Sigmoid colon (tissue), 7 donors: ENCODE measurements at places on chromosomes 2 and 18. TPM values are rescaled to one million over a fixed set of nuclear protein-coding genes. Genes with fewer than 3 reads are reported as not detected.
A peak's percentile ranks its signal among the peaks of the same experiment; 100 is the strongest.

DNA sequence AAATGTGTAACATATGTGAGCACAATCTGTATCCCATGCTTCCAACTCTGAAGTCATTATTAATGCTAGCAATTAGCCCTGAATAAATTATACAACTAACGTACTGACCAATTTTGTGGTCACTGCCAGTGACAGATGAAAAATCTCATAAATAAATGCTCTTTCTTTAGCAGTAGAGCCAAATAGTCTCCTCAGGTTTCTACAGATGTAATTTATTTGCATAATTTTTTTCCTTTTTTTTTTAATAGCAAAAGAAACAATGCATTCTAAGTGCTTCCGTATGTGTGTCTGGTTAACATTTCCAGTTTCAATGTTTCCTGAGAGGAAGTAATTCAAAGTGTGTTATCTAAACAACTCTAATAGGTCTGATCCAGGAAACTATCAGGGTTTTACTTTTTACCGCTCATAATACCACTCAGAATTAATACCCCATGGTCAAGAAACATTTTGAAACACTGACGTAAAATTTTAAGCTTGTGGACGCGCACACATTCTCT is 108.4 kb downstream of the MEP1B start:
- no peaks in the 10 kb centered on the region for H3K36me3 ChIP-seq
- no peak overlapping the region for H3K4me3 ChIP-seq
- peaks cover 27% of the 10 kb centered on the region for H3K4me1 ChIP-seq
- DNase-seq, result no peak

DNA sequence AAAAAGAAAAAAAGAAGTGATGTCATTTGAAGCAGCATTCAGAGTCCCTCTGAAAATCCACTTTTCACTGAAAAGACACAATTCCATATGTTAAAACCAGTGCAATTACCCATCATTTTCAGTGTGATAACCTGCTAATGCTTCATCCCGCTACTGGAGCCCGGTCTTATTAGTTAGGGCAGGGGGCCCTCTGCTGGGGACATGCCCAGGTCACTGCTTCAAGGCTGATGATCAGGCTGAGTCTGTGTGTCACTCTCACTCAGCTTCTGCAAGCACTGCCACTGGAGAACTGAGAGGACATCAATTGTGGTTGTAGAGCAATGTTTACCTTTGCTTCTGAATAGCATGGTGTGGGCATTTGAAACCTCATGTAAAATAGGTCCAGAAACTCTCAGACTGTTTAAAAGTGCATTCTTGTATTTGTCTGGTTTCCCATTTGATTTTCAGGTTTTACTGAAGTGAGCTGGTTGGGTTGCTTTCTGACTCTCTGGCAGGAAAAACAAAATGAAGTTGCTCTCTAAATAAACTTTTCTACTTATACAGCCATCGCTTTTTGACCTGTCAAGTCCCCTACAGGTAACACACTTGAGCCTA is 49.2 kb upstream of the NXPH2 start:
- H3K27ac ChIP-seq, result no peak overlapping the region
- H3K4me1 ChIP-seq, result no peaks in the 10 kb centered on the region
- no peaks in the 10 kb centered on the region for H3K27me3 ChIP-seq

The TUBA4B gene
- total RNA-seq, result not detected

The ANO7 gene
- 1.7 TPM for total RNA-seq

GRCh38 chr2:210475706-210476105 is 853 bp downstream of the LANCL1 start:
- H3K4me1 ChIP-seq, result peaks cover 9% of the 10 kb centered on the region
- peaks cover 9% of the 10 kb centered on the region for H3K36me3 ChIP-seq
- peak overlapping the region; percentile 86 for H3K4me3 ChIP-seq
- DNase-seq, result no peak
- no peaks in the 10 kb centered on the region for H3K27me3 ChIP-seq
- H3K27ac ChIP-seq, result peak overlapping the region; percentile 76

The ACKR3 gene
- total RNA-seq, result 39.1 TPM

The QPCT gene
- total RNA-seq, result 94.9 TPM

DNA sequence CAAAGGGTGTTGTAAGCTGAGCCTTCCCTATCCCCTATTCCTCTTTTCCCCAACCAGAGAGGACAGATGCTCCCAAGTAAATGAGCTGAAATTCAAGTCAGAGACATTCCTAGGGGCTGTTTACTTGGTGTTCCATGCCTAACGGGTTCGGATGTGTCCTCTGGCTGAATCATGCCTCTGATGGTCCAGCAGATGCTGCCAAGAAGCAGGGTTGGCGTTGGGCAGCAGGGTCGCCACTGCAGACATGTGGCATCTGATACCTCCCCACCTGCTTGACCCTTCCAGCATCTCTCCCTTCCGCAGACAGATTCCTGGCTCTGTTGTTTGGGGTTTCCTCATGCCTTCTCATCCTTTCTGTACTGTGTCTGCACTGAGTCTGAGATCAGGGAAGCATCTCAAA is 108.3 kb downstream of the HNRNPLL start:
- no peaks in the 10 kb centered on the region for H3K36me3 ChIP-seq
- peak overlapping the region; percentile 30 for H3K27ac ChIP-seq
- DNase-seq, result no peak
- peaks cover 2% of the 10 kb centered on the region for H3K4me1 ChIP-seq

The C2orf80 gene
- not detected for total RNA-seq

- no peak overlapping the region for H3K27ac ChIP-seq
- H3K27me3 ChIP-seq, result no peaks in the 10 kb centered on the region
- no peaks in the 10 kb centered on the region for H3K36me3 ChIP-seq
- DNase-seq, result no peak
- no peaks in the 10 kb centered on the region for H3K4me1 ChIP-seq
- no peak overlapping the region for H3K4me3 ChIP-seq
Measured at GRCh38 chr2:28273751-28274150, 118.9 kb upstream of the FOSL2 start.

GRCh38 chr2:72864500-72864899 is 22.7 kb upstream of the SPR start:
- H3K27me3 ChIP-seq, result no peaks in the 10 kb centered on the region
- no peak overlapping the region for H3K4me3 ChIP-seq
- DNase-seq, result no peak
- H3K4me1 ChIP-seq, result peaks cover 10% of the 10 kb centered on the region
- no peak overlapping the region for H3K27ac ChIP-seq

- H3K4me1 ChIP-seq, result no peaks in the 10 kb centered on the region
- no peak overlapping the region for H3K27ac ChIP-seq
- H3K4me3 ChIP-seq, result no peak overlapping the region
- H3K27me3 ChIP-seq, result no peaks in the 10 kb centered on the region
Measured at GRCh38 chr2:53087262-53087873, 680.2 kb upstream of the CHAC2 start.

- no peak overlapping the region for H3K4me3 ChIP-seq
- H3K27ac ChIP-seq, result no peak overlapping the region
- H3K36me3 ChIP-seq, result no peaks in the 10 kb centered on the region
- peaks cover 2% of the 10 kb centered on the region for H3K4me1 ChIP-seq
- DNase-seq, result no peak
Measured at GRCh38 chr2:26305540-26305939, 40.4 kb upstream of the SELENOI start.

The RAB6D gene
- not detected for total RNA-seq

DNA sequence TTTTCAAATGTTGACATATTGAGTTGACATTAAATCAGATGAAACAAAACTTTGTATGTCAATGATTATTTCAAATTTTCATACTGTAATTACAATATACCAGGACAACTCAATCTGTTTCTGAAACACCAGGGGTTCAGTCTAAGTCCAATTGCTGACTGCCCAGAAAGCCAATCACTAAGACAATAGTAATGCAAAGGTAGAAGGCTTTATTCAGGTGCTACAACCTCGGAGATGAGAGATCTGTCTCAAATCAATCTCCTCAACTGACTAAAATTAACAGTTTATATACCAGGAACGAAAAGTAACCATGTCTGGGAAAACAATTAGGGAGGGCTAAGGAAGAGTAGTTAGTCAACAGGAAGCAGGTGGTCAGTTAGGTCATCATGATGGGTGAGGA is 1400.4 kb downstream of the SUCLG1 start:
- H3K27ac ChIP-seq, result no peak overlapping the region
- no peaks in the 10 kb centered on the region for H3K4me1 ChIP-seq
- no peaks in the 10 kb centered on the region for H3K27me3 ChIP-seq
- H3K4me3 ChIP-seq, result no peak overlapping the region
- DNase-seq, result no peak

GRCh38 chr2:229582151-229582550 is 132.2 kb downstream of the DNER start:
- no peak overlapping the region for H3K4me3 ChIP-seq
- H3K36me3 ChIP-seq, result no peaks in the 10 kb centered on the region
- H3K27ac ChIP-seq, result no peak overlapping the region
- DNase-seq, result peak; percentile 76
- no peaks in the 10 kb centered on the region for H3K4me1 ChIP-seq

The CD226 gene
- total RNA-seq, result 0.36 TPM

The ZNF397 gene
- total RNA-seq, result 30.7 TPM

The KIF5C gene
- 11.1 TPM for total RNA-seq

The HMSD gene
- not detected for total RNA-seq

The CCDC148 gene
- total RNA-seq, result 0.83 TPM

The TNFAIP6 gene
- 3.9 TPM for total RNA-seq

- H3K27me3 ChIP-seq, result peaks cover 3% of the 10 kb centered on the region
- H3K4me1 ChIP-seq, result peaks cover 8% of the 10 kb centered on the region
Measured at GRCh38 chr2:26651799-26652198, 10.6 kb upstream of the CIB4 start.

The SLC9A4 gene
- not detected for total RNA-seq

DNA sequence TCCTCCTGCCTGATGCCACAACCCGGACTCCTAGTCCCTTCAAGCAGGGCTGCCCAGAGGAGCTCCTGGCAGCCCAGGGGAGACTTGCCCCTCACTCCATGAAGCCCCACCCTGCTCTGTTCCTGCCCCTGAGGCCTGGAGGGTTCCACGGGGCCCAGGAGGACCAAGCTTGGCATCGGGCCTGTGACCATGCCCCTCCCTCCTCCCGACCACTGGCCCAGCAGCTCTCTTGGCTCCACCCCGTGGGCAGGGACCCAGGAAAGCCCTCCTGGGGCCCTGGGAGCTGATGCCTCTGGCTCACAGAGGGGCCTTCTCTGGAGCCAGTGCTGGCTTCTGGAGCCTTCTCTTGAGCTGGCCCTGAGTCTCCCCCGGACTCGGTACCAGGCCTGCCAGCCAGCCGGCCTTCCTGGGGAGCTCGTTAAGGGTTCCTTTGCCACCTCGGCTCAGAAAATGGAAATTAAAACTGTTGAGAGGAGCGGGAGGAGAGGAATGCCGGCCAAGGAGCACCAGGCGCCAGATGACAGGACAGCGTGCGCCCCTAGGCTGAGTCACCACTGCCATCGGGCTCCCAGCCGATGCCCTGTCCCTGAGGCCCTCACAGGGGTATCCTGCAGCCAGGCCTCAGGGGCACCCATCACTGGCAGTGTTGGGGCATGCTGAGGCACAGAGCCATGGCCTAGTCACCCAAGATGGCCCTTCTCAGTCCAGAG is 40.6 kb upstream of the SNED1 start:
- H3K4me1 ChIP-seq, result peaks cover 18% of the 10 kb centered on the region
- no peaks in the 10 kb centered on the region for H3K36me3 ChIP-seq
- H3K27me3 ChIP-seq, result peaks cover 50% of the 10 kb centered on the region
- no peak overlapping the region for H3K27ac ChIP-seq

DNA sequence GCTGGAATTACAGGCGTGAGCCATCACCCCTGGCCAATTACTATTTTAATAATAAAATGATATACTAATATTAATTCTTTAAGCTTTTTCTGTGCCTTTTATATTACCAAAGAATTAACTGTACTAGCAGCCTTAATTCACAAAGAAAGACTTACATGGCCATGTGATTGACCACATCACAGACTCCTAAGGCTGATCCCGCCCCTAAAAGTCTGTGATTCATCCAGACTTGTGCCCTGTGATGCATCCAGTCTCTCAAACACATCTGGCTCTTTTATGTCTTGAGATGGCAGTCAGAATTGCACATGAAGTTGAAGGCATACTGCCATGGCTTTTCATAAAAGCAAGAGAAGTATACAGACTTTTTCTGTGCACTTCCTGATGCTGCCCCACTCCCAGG is 91.7 kb downstream of the DTNA start:
- H3K4me1 ChIP-seq, result peaks cover 12% of the 10 kb centered on the region
- H3K36me3 ChIP-seq, result no peaks in the 10 kb centered on the region
- H3K27me3 ChIP-seq, result no peaks in the 10 kb centered on the region
- H3K4me3 ChIP-seq, result no peak overlapping the region

GRCh38 chr2:16971722-16972234 is 306.1 kb upstream of the CYRIA start:
- no peak for DNase-seq
- H3K4me1 ChIP-seq, result no peaks in the 10 kb centered on the region
- H3K36me3 ChIP-seq, result no peaks in the 10 kb centered on the region
- H3K4me3 ChIP-seq, result no peak overlapping the region
- H3K27ac ChIP-seq, result no peak overlapping the region

DNA sequence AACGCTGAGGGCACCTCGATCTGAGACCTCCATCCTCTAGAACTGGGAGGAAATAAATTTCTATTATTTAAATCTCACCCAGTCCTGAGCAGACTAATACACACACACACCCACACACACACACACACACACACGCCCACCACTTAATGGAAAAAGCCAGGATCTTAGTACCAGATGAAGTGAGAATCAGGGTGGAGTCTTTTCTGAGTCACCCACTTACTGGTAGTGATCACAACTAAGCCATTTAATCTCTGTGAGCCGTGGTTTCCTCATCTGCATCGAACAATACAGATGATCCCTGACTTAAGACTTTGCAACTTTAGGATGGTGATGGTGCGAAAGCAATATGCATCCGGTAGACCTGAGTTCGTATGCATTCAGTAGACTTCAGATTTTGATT is 18.6 kb downstream of the THNSL2 start:
- H3K36me3 ChIP-seq, result peaks cover 27% of the 10 kb centered on the region
- H3K27ac ChIP-seq, result no peak overlapping the region
- no peak overlapping the region for H3K4me3 ChIP-seq
- no peak for DNase-seq
- H3K27me3 ChIP-seq, result no peaks in the 10 kb centered on the region

The PROKR1 gene
- 1.1 TPM for total RNA-seq

DNA sequence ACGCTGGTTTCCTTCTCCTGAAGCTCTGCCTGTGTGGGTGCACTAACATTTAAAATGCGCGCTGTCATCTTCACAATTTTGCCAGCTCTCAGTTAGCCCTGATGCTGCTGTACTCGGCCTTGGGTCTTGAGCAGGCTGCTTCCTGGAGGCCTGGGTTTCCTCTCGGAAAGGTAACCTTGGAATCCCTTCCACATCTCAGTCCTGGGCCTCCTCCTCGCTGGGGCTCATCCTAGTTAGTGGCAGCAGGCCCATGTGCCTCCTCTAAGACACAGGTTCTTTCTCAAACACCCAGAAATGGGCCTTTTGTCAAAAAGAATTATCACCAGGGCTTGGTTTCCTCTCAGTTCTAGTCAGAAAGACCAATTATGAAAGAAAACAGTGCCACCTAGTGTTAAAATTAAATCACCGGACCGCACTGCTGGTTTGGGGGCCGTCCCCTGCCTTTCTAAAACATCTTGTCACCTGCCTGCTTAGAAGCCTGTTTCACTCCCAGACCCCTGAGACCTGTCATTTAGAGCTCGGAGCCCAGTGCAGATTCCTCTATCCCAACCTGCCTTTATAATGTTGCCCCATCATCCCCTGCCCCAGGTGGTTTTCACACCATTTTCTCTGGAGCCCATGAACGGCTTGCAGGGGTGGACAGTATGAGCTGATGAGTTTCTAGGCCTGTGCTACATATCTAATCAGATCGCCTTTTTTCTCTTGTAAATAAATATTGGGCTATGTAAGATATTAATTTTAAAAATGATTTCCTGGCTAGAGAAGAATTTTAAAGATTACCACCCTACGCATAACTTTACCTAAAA is 42.4 kb downstream of the HK2 start:
- H3K4me1 ChIP-seq, result no peaks in the 10 kb centered on the region
- no peaks in the 10 kb centered on the region for H3K36me3 ChIP-seq
- no peak overlapping the region for H3K4me3 ChIP-seq

- no peak overlapping the region for H3K4me3 ChIP-seq
- H3K27ac ChIP-seq, result peak overlapping the region; percentile 82
- no peaks in the 10 kb centered on the region for H3K36me3 ChIP-seq
- no peaks in the 10 kb centered on the region for H3K27me3 ChIP-seq
- DNase-seq, result no peak
Measured at GRCh38 chr18:44733069-44733753, 52.5 kb downstream of the SETBP1 start.
